Activated naive CD4-positive, alpha-beta T cell treated with anti-CD3 and anti-CD28 coated beads for 36 hours (primary cell): ENCODE measurements at places on chromosomes 1 and 21.
A peak's percentile ranks its signal among the peaks of the same experiment; 100 is the strongest.

DNA sequence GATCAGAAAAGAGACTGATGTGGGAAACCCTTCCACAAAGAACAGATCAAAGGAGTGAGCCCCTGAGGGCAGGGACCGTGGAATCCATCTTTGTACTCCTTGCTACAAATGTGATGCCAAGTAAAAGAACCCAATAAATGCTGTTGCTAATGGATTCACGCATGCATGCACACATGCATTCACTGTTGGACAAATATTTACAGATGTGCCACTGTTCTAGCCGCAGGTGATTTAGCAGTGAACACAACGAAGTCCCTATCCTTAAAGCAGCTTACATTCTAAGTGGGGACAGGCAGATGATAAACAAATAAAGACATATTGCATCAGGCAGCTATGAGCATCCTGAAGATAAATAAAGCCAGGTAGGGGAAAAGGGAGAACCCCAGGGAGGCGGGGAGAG is 67.8 kb downstream of the ITPKB start:
- no peak for DNase-seq

DNA sequence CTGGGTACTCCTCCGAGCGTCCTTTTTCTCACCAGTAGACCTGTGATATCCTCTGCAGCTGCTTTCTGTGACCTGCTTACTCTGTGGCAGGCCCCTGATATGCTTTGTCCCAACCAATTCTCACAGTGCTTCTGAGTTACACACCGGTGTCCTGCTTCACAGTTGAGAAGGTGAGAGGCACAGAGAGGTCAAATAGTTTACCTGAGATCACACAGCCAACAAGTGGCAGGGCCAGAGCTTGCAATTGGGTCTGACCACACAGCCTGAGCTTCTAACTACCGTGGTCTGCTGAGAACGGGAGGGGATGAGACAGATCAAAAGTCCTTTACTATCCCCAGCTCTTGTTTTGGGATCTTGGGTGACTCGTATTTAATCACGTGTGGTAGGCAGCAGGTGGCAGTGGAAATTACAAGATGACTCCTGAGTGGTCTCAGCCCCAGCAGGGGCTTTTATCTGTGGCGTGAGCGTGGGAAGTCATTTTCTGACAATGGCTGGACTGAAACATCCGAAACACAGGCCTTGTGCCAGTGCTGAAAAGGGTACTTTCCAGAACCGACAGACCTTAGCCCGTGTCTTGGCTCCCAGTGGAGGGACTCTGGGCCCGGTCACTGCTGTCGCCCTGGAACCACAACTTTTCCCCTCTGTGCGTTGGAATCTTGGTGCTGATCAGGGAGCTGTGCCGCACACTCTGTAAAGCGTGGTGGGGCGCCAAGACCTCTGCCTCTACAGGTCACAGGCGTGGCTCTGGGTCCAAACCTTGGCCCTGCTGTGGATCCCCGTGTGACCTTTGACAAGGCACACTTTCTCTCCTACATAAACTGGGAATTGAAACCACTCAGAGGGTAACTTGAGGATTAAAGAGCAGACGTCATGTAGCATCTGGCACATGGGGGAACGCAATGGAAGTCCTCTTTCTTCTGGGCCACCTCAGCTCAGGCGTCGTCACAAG is 11.9 kb downstream of the THEMIS2 start:
- no peak for DNase-seq

DNA sequence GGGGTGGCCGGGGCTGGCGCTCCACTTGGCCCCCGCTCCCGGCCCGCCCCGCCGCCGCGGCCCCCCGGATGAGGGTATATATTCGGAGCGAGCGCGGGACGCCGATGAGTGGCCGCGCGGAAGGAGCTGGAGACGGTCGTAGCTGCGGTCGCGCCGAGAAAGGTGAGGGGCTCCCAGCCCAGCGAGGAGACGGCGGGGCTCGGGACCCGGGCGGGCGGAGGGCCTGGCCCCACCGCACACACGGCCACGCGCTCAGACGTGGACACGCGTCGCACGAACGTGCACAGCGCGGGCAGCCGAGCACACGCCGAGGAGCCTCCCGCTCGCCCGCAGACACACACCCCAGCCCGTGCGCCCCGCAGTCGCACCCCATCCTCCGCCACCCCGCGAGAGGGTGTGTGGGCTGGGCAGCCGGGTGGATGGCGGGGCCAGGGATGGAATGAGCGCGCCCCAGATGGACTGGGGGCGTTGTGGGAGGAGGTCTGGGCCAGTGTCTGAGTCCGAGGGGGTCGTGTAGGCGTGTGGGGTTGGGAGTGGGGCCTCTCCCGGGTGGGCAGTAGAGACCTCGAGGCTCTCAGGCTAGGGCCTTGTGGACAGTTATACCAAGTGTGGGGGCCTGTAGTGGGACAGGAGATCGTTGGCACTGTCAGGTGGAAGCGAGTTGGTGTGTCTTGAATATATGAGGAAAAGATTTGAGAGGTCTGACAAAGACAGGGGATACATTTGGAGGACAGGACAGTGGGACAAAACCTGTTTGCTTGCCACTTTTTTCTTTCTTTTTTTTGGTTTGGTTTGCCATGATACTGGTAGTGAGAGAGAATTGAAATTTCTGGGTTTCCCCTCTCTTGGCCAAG is at the start of gene UAP1:
Gene UAP1 (plus strand): TSS at position 107 of the 854 bp plus-strand sequence. CDS start 4,347 bp downstream, outside the sequence.
- DNase-seq, result no peak

DNA sequence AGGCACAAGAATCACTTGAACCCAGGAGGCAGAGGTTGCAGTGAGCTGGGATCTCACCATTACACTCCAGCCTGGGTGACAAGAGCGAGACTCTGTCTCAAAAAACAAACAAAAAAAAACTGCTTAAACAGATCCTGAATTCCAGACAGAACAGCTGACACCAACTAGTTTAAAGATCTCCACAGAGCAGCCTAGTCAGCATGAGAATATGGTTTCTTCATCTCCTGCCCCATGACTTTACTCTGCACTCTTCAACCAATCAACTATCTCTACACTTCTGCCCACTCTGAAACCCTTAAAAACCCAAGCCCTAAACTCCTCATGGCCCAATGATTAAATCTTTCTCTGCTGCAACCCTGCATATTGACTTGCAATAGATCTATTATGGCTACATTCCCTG is 7.5 kb upstream of the PRRC2C start:
- no peak for DNase-seq

DNA sequence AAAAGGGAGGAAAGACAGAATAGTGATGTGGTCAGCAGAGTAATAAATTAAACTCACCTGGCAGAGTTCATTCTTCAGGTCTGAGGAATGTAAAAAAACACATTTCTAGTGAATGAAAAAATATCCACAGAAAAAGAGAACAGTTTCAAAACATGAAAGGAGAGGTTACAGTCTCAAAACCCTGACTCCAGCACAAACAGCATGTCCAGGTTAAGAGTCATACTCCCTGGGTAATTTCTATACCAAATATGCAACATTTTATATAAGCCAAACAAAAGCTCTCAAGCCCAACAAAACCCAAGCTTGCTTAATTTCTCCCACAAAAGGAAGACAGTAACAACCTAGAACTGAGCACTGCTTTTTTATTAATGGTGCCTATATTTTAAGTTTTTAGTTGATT is 173.0 kb downstream of the NTMT2 start:
- no peak for DNase-seq

DNA sequence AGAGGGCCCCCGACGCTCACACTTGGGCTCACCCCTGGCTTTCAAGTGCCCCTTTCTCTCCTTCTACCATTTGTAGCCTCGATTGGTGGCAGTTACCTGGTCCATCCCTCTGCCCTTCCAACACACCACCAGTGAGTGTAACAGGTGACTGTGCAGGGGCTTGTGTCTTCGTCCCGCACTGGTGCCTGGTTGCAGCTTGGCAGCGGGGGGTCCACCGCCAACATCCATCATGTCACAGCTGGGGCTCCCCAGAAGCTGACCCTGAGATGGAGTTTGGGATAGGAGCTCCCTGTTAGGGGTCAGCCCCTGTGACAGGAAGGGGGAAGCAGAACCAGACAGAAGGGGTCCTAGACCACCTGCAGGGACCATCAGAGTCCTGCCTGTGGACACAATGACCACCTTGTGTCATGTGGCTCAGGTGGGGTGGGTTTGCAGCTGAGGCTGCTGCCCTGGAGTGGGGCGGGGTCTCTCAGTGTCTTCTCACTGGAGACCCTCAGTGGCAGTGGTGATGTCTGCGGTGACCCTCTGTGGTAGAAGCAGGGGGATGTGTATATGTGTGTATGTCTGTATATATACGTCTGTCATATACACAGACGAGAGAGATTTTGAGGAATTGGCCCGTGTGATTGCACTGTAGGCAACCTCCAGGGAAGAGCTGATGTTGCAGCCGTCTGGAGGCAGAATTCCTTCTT is 3.6 kb upstream of the CALML6 start:
- peak; percentile 4 for DNase-seq

GRCh38 chr1:46612937-46613660 is 3.5 kb downstream of the MOB3C start:
- DNase-seq, result no peak

GRCh38 chr1:192889082-192889481 is 80.2 kb downstream of the RGS2 start:
- no peak for DNase-seq

GRCh38 chr1:222736470-222736869 is 532 bp upstream of the FAM177B start:
- no peak for DNase-seq

DNA sequence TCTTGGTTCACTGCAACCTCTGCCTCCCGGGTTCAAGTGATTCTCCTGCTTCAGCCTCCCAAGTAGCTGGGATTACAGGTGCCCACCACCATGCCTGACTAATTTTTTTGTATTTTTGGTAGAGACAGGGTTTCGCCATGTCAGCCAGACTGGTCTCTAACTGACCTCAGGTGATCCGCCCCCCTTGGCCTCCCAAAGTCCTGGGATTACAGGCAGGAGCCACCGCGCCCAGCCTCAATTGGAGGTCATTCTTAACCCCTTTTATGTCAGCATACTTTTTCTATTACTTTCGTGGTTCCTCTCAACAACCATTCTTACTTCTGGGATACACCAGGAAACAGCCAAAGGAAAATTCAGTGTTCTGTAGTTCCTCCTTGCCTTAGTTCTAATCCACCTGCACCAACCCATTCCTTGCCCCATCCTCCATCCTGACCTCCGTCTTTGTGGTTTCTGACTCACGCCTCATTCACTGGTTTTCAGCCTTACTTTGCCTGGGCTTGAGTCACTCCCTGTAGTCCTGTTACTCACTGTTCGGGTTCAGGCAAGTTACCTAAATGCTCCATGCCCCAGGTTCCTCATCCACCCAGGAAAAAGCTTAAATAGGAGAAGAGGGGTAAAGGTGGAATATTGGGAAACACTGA is 12.9 kb upstream of the BCL10 start:
- DNase-seq, result peak; percentile 48

DNA sequence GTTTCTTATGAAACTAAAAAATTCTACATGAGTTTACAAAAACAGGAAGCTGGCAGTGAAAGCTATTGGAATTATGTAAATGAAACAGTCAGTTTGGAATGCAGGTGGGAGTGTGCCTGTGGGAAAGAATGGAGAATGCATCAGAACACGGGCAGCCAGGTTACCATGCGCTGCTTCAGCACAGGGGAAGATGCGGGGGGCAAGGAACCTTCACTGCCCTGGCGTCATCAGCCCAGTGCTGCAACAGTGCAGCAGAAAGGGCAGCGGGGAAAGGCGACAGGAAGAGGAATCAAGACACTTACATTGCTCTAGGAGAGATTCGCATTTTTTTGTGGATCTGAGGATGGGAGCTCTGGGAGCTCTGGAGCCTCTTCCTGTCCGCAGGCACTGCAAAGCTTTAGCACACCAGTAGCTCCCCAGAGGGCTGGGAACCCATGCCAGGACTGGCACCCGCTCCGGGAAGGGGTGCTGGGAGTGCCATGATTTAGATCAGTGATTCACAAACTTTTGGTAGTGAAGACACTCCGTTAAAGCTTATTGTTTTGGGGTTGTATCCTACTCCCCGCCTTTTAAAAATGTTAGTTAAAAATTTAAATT is 64.1 kb upstream of the WDR26 start:
- no peak for DNase-seq

DNA sequence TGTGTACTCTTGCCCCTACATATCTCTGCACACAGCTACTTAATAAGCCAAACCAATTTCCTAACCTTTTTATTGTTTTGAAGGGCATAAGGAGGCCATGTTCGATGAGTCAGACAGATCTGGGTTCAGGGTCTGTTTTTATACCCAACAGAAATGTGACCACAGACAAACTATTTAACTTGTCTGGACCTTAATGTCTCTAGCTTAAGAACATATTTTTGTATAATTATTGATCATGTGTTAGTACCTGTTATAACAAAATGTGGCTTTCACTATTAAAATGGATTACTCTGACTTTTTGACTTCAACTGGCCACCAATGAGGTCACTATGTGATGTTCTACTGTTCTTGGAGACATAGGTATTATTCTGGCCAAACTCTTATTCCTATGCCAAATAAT is 507.8 kb upstream of the USP24 start:
- no peak for DNase-seq

DNA sequence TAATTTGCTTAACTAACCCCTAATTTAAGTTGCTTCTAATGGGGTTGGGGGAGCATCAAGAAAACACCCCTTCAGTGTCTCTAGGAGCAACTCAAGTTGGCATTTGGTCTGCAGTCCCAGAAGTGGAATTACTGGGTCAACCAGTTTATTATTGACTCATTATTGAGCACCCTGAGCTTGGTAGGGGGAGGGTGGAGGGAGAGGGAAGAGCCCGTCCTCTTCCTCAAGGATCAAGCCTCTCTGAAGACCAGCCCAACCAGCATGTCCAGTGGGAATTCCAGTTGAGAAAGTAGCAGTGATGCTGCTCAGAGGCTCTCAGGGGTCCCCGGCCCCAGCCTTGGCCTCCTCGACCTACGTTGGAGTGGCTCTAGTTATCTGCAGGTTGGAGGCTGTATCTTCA is 2.1 kb upstream of the PLA2G2F start:
- DNase-seq, result no peak

DNA sequence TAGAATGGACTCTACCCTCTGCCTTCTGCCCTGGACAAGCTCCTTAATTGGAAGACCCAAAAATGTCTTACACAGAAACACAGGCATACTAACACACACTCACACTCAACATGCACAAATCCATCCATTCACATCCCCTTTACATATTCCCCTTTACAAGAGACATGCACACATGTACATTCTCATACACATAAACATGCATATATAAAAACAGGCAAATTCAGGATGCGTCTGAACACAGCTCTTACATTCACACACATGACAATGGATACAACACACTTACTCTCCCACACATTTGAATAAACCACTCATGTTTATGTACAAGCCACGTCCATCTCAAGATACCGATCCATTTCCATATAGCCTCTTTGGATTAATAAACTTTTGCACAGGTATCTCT is 84.4 kb downstream of the HMGB4 start:
- DNase-seq, result no peak

- DNase-seq, result no peak
These were observed 73.9 kb downstream of the GLUL start for GRCh38 chr1:182317611-182318161.

GRCh38 chr1:198612471-198613260 is 26.2 kb upstream of the PTPRC start:
- no peak for DNase-seq

- no peak for DNase-seq
These were observed 16.5 kb upstream of the TRAPPC10 start for GRCh38 chr21:43995521-43996105.

DNA sequence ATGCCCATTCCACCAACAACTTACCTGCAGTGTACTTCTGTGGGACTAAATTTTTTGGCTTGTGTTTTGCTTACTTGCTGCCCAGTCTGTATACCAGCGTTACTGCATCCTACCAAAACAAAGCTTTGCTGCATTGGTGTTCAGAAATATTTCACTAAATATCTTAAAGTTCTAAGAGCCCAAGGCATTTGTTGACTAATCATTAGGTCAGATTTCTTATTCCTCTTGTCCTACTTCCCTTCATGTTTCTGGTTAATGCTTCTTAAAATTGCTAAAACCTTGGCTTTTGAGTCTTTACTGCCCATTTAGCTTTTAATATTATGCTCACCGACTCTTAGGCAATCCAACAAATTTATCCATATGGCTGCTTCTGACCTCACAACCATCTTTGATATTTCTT is 161.8 kb downstream of the DPYD start:
- no peak for DNase-seq
